ENCODE measurements at places on chromosomes 16 and 17.

DNA sequence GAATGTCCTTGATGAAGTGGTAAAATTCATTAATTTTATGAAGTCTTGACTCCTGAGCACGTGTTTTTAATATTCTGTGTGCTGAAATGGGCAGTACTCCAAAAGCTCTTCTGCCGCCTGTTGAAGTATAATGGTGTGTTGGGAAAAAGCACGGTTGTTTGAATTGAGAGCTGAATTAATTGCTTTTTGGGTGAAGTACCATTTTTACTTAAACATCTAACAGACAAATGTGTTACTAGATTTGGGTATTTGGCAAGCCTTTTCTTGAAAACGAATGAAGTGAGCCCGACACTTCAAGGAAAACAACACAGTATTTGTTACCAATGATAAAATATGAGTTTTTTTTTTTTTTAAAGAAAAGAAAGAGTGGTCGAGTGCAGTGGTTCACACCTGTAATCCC lies 22.5 kb downstream of the WWP2 start:
- no peak for DNase-seq

- peak; percentile 70 for DNase-seq
Measured at GRCh38 chr17:7045492-7046126, 1.7 kb upstream of the SLC16A11 start.

DNA sequence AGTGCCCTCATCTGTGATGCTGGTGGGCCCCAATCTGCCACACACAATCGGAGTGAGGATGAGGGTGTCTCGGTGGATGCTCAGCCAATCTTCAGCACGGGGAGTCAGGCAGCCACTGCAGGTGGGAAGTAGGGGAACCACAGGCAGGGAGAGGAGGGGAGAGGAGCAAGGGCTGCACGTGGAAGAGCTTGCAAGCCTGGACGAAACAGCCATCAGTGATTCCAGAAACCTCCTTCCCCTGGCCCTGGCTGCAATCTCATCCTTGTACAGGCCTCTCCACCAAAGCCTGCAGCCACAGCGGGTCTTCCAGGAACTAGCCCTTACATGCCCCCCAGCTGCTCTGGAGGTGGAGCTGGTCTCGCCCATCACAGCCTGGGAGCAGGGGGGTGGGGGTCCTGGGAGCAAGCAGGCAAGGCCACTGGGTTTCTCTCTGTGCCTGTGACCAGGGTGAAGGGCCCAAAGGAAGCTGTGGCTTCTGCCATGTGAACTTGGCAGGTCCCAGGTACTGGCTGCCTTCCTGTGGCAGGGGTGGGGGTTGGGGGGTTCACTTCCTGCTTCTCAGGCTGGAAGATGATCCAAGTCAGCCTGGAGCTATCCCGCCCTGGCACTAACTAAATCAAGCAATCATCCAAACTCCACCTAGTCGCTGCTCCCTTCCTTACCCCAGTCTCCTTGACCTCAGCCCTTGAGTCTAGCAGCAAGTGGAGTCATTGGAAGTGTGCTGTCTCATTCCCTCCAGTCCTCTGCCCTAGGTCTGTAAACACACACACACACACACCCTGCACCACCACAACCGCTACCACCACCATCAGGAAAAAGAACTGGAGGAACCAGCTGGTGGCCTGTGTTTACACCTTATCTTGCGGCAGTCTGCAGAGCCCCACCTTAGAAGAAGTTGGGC lies 29.4 kb upstream of the MLKL start:
- DNase-seq = no peak

DNA sequence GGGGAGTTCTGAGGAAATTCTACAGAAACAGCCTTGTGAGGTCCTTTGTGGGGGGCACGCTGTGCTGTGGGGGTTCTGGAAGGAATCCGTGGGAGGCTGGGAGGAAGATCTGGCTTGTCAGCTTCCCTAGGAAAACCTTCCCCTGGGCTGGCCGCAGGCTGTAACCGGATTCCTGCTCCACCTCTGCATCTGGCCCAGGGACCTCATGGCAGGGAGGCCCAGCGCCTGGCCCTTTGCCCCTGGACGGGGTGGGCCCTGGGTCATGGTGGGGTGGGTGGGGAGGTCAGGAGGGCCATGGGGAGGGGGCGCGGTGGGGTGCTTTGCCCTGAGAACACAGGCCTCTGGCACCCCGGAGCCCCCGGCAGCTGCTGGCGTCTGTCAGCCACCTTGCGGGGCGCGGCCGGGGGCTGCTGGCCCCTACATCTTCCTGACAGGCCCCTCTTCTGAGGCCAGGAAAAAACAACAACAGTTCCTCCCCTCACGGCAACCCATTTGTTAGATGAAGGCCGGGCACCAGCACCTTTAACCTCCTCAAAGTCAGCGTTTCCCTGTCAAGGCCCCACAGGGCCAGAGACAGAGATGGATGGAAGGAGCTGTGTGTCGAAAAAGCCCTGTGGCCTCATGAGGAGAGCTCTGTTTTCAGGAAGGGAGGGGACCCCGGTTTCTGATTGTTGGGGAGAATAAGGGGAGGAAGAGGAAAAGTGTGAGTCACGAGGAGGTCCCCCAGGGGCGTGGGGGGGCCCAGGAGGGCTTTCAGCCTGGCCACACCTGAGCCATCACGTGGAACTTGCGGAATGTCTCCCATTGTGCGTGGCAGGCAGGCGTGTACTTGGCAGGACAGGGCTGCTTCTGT lies 3.6 kb upstream of the MEOX1 start:
- DNase-seq = no peak

GRCh38 chr17:76394166-76394565 lies 9.8 kb downstream of the SPHK1 start:
- no peak for DNase-seq

GRCh38 chr17:7809086-7809790 lies 24.8 kb upstream of the KDM6B start:
- no peak for DNase-seq
